ENCODE measurements at places on chromosomes 13 and 19.

DNA sequence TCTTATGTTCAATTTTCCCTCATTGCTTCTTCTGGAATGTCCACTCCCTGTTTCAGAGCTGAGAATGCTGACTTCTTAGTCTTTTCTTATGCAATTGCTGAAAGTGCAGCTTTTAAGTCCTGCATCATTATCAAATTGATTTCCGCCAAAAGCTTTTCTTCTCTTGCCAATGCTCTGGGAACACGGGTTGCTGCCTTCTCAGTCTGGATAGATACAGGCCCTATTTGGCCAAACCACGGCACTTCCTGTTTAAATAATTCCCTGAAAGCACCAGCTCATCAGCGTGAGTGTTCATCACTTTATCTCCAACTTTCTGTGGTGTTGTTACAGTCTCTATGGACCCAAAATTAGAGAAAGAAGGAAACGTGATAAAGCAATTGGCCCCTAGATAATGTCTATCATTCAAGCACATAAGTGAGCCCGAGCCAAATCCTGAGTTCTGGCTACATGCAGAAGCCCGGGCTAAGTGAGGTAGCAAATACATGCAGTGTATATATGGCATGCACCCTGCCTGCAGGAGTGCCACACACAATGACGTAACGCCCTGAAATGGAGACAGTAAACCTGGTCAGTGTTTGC, 85.7 kb downstream of the CYSLTR2 start:
- no peak for DNase-seq

DNA sequence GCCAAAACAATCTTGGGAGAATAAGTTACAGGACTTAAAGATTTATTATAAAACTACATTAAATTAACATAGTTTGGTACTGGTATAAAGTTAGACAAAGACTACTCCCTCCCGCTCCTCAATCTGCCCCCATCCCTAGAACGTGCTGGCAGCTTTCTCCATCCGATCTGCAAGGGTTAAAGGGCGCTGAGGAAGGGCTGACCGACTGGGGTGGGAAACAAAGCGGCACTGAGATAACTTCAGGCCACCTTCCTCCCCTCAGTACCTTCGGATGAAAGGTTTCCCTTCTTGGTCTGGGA, 790 bp upstream of the SUGT1 start:
- DNase-seq, result no peak

DNA sequence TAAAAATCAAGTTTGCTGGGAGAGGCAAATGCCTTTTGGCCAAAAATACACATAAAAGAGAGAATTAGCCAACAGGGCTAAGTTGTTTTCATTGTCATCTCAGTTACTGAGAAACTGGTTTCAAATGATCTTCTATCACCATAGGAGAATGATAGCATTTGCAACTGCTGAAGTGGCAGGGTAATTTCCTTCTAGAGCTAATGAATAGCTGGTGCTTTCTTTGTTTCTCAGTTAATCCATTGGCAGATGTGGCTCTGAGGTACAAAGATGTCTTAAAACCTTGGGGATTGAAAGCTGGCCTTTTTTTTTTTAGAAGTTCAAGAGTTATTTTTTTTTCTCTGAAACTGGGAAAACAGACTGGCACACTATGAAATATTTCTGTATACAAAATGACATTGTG, 332.7 kb upstream of the KLF12 start:
- DNase-seq, result no peak

DNA sequence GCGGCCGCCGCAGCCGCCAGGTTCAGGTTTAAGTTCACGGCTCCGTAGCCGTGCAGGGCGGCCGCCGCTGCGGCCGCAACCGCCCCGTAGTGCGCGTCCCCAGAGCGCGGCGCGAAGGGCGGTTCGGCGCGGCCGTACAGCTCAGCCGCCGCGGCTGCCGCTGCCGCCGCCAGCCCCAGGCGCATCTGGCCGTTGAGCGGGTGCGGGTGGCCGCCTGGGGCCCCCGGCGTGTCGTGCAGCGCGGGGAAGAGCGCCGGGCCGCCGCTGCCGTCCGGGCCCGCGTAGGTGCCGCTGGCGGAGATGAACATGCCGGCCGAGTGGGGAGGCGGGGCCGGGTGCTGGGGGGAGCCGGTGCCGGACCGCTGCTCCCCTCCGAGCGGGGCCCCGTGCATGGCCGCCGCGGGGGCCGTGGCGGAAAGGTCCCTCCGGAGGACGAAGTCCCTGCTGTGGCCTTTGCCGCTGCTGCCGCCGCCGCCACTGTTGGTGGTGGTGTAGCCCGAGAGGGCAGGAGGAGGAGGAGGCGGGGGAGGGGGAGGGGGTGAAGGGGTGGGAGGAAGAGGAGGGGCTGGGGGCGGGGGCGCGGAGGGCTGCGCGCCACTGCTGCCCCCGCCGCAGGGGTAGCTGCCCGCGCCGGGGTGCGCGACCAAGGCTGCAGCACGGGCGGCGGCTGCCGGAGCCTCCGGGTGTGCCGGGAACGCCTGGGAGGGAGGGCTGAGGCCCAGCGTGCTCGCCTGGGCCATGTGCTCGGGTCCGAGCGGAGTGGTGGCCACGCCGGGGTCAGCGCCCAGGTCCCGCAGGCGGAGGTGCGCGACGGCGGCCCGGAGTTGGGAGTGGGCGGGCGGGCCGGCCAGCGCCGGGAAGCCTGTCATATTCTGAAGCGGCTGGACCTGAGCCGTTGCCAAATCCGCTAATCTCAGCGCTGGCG, 654 bp downstream of the ZIC5 start:
- peak; percentile 76 for DNase-seq

DNA sequence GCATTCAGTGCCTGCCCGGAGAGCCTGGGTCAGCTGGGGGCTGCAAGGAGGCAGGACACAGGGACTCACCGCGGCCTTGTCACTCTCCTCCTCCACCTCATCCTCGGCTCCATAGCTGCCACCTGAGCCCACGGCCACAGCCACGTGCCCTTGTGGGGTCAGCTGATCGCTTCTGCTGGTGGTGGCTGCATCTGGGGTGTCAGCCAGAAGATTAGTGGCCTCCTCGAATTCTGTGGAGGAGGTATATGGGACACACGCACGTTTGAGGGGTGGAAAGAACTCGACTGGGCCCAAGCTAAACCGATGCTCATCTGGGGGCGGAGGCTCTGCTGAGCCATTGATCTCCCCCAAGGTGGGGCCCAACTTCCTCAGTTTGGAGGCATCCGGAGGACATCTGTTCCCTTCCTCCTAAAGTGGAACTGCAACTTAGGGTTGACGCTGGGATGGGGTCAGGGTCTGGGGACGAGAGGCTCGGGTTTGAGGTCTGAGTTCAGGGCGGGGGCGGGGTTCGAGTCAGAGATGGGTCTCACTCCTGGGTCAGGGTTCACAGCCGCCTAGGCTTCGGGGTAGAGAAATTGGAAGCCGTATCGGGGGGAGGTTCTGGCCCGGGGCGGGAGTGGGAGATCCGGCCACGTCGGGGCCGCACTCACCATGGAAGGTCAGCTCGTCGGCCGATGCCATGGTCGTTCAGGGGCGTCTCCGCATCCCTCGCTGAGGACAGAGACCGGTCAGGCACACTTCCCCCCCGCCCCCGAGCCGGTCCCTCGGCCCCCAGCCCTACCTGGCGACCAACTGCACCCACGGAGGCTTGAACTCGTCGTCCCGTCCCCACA, 493 bp downstream of the YIPF2 start:
- no peak for DNase-seq

DNA sequence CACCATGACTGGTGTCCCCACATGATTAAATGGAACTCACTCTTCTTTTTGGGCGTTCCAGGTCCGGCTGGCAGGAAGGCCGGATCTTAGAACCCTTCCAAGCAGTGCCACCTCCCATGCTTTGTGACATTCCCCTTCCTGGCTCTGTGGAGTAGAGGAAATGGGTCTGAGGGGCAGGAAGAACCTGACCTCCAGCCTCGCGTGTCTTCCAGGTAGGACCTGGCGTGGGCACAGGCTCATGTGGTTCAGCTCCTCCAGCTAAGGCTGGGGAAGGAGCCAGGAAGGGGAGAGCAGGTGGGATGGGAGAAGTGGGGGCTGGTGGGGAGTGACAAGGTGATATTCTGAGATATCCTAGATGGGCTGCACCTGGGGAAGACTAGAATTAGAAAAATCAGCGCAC, 2.1 kb downstream of the TMEM255B start:
- no peak for DNase-seq

GRCh38 chr19:28402701-28403290, 810.2 kb downstream of the UQCRFS1 start:
- DNase-seq, result no peak
